ENCODE measurements at places on chromosomes 13 and 19. TPM values are rescaled to one million over a fixed set of nuclear protein-coding genes. Genes with fewer than 3 reads are reported as not detected.

DNA sequence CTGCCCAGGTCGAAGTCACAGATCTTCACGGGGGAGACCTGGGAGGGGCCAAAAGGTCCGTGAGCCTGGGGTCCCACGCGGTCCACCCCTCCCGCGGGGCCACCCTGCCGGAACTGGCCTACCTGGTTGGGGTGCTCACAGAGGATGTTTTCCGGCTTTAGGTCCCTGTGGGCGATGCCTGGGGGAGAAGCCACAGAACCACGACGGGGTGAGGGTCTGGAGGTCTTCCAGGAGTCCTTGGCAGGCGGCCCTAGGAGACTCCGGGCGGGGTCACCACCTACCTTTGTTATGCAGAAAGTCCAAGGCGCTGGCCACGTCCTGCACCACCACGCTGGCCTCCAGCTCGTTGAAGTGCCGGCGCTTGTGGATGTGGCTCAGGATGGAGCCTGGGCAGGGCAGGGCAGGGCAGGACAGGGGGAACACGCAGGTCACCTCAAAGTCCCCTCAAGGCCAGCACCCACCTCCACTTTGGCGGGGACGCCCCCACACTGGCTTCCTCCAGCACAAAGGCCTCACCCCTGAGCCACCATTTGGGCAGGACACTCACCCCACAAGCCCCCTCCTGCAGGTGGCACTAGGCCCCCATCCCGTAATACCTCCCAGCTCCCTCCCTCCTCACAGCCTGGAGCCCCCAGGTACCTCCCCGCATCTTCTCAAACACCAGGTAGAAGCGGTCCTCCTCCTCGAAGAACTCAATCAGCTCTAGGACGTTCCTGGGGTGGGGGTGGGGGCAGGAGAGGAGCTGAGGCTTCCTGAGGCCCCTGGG is 8.4 kb downstream of the MKNK2 start:
- DNase-seq, result no peak

GRCh38 chr13:92355213-92355612 is 871.4 kb upstream of the GPC6 start:
- DNase-seq, result no peak

DNA sequence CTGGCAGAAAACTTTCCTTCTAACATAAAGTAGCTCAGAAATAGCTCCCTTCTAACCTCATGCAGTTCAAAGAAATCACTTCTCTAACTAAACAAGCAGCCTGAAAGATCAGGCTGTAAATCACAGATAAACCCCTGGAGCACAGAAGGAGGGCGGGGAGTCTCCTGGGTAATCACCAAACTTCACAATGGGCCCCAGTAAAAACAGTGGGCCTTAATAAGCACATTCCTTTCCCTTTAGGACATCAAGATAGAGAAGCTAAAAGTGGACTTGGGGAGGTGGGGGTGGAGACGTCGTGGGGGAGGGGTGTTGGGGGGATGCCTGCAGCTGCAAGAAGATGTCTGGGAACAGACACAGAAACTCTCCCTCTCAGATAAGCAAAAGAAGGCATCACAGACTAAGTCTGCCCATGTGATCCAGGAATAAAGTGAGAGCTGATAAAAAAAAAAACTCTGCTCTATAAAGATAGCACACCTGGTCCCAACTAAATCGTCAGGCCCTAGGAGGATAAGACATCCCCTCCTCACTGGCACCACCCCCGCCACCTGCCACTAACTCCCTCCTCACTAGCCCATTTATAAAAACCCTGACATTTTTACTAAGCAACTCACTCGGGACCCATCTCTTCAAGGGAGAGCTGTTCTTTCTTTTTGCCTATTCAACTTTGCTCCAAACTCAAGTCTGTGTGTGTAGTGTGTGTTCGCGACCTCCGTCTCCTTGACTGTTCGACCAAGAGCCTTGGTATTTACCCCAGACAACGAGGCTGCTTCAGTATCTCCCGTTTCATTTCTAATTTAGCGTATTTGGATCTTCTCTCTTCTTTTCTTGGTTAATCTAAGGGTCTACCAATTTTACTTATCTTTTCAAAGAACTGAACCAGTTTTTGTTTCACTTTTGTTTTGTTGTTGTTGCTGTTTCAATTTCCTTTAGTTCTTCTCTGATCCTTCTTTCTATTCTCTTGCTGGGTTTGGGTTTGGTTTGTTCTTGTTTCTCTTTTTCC is 31.7 kb downstream of the DNAJC15 start:
- peak; percentile 54 for DNase-seq

PTH2 gene
- not detected for total RNA-seq

GRCh38 chr13:50800091-50800739 is 43.3 kb downstream of the DLEU7 start:
- DNase-seq, result no peak

DNA sequence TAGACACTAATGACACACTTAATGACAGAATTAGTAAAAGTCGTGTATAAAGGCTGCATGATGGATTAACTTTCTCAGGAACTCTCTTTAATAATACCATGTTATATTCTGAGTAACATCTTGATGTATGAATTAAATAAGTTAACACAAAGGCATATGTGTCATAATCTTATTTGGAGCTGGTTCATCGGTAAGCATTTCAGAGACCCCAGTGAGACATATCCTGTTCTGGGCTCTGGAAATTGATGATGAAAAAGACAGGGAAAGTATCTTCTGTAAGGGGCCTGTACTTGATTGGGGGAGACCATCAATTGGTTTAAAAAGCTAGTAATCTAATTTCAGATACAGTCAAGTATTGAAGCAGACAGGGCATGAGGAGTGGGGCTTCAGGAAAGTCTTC is 547.9 kb downstream of the GPC6 start:
- DNase-seq, result no peak

SELENOV gene
- total RNA-seq, result not detected

SIGLEC12 gene
- not detected for total RNA-seq

All from foreskin keratinocyte (primary cell).